Lung microvascular endothelial cell (primary cell): ENCODE measurements at places on chromosomes 1 and 21. TPM values are rescaled to one million over a fixed set of nuclear protein-coding genes. Genes with fewer than 3 reads are reported as not detected.

GRCh38 chr1:228081578-228082213, 812 bp upstream of the ARF1 start:
- no peak for DNase-seq

RBP7 gene
- total RNA-seq, result 0.22 TPM in 1 of 2 replicates, not detected in the other

DNA sequence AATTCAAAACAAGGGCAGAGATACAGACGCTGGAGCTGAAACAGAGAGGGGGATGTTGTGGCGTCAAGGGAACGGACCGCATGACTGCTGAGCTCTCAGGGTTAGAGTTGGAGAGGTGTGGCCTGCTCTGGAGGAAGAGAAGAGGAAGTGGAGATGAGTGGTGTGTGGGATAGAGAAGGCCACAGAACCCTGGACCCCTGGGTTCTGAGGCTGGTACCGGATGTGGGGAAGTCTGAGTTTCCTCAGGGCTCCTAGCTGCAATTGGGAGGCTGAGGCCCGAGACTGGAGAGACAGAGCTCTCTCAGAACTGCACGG, 1.8 kb downstream of the BCAN start:
- DNase-seq, result no peak

KLHDC8A gene
- not detected in 2 replicates for total RNA-seq

DNA sequence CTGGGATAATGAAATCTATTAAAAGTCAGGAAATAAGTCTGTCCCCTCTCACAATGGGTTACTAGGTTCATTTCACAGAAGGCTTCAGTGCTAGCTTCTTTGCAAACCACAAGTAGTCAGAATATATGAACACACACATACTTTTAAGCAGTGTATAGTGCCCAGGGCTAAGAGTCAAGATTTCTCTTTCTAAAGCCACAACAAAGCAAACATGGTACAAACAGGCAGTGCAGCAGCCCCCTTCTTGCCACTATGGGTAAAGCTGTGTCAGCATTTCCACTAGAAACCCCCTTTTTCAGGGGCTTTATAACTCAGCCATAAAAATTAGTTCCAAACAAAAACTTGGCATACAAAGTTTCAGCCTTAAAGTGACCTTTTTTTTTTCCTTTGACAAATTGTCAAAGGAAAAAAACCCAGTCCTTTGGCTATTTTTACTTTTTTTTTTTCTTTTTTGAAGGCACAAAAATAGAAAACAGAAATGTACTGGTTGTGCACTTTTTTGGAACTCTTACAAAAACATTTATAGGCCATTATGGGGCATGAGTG, 315.4 kb downstream of the LMO4 start:
- no peak for DNase-seq

- no peak for DNase-seq
These were observed 191.8 kb downstream of the SLC35F3 start for GRCh38 chr1:234096161-234096770.

- DNase-seq, result no peak
These were observed 12.1 kb downstream of the MCL1 start for GRCh38 chr1:150567341-150567716.

GRCh38 chr1:87194271-87194774, 134.4 kb upstream of the LMO4 start:
- DNase-seq, result no peak

- DNase-seq, result no peak
These were observed 17.7 kb downstream of the PTPRC start for GRCh38 chr1:198656500-198656932.

GRCh38 chr1:192993426-192994085, 65.6 kb downstream of the UCHL5 start:
- no peak for DNase-seq

C1orf56 gene
- total RNA-seq, result 0.79 and 0.87 TPM in 2 replicates

DNA sequence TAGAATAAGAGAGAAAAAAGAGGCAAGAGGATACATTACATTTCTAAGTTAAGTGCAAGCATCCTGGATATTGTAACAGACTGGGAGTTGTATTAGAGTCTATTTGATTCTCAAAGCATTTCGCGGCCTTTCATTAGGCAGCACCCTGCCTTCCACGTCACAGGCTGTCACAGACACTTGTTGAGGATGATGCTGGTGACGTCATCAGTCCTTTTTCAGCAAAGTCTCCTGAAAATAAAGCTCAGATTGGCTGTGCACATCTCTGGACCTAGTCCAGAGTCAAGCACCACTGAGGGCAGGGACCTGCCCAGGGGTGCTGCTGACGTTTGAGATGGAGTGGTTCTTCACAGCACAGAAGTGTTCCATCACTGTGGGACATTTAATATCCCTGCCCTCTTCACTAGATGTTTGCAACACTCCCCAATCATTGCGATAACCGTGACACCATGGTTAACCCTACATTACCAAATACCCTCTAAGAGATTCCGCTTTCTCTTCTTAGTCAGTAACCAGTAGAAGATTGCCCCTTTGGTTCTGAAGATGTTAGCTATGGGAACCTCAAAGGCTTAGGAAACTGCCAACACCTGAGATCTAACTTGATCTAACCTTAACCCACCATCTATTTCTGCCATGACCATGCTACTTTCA, 72.7 kb upstream of the F3 start:
- DNase-seq, result no peak

- no peak for DNase-seq
These were observed 11.8 kb downstream of the CHIT1 start for GRCh38 chr1:203217668-203218067.

OLFML2B gene
- 0.22 TPM in 1 of 2 replicates, not detected in the other for total RNA-seq

DNA sequence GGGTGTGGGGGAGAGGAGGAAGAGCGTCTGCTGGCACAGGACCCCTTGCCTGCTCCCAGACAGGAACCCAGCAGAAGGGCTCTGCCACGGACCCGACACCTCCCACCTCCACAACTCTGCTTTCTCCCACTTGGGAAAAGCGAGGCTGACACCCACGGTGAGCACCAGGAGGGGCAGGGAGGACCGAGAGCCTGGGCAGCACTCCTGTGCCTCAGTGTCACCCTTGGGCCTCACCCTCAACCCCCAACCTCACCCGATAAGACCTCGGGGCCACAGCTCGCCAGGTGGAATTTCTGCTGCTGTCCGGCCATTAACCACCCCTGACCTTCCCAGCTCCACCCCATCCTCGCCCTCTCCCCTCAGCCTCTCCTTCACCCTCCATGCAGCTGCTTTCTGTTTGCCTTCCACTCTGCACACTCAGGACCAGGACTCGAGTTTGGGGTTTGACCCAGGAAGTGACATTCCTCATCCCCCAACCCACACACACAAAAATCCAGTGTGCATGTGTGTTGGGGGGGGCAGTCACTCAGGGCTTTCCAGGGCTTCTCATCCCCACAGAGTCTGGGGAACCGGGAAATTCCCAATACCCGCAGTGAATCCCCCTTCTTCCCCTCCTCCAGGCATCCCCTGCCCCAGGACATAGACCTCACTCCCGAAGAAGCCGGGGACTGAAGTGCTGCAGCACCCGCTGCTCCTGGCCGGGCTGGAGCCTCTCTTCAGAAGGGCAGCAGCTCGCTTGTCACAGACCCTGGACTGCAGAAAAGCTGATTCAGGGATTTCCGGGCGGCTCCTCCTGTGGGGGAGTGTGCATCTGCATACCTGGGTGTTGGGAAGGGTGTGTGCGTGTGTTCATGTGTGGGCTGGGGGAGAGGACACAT, 65.8 kb downstream of the SYT2 start:
- no peak for DNase-seq

DNA sequence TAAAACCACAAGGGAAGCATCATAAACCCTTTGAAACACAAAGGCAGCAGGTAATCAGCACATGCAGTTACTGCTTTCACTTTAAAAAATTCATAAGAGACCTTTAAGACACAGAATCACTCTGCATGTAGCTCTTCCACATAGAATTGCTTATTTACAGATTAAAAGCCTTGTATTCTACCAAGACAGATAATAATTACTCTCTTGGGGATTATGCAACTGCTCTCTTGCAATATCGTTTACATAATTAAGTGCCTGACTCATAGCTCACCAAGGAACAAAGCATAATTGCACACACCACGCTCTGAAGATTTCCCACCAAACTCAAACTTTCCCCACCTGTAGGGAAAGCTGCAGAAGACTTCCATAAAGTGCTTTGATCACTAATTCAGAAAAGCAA, 87.9 kb downstream of the VAV3 start:
- no peak for DNase-seq

DNA sequence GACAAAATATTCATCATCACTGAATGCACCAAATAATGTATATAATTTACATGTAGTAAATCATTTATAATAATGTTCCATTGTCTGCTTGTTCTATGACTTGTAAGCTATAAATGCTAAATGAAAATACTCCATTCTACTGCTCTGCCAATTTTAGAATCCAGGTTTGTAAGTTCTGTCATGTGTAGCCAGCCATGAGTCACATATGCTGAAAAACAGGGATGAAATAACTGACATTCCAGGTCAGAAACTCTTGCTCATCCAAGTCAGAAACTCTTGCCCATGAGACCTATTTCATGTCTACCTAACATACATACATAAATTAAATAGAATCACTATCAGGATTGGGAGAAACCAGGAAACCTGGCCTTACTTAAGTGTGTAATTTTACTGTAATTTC, 95.6 kb downstream of the ASH1L start:
- peak; percentile 78 for DNase-seq

- DNase-seq, result no peak
These were observed 175.9 kb downstream of the LHX8 start for GRCh38 chr1:75310067-75310466.

DNA sequence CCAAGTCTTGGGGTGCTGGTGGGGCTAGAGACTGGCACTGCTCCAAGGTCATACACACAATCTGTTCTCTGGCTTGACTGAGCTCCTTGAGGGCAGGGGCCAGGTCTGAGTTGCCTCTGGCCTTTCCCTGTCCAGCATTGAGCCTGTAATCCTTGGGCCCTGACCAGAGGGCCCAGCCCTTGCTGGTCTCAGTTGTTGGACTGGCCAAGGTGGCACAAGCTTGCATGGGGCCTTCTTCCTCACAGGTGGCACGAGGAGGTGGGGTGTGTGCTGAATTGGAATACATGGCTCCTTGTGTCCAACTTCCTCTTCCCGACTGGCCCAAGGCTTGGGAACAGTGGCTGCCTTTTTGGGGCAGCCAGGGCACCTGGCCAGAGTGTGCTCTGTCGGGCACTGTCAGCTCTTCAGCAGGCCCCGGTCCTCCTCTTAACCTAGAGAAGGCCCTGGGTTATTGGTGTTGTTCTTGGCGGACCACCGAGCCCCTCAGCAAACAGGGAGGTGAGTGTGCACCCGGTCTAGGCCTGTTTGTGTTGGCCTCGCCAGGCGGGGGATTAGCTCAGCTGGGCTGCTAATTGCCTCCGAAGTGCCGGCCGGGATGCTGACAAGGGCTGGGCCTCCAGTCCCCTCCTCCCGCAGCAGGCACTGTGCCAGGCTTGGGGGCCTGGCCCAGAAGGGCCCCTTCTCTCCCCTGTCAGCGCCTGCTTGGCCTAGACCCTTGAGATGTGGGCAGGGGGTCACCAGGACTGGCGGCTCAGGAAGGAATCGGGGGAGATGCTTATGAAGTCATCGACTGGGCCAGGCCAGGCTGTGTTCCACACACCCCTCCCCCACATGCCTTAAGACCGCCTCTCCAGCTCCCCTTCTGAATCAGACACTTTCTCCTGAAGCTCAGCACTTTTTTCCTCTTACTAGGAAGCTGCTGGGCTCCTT, 28.5 kb downstream of the WNT4 start:
- peak; percentile 76 for DNase-seq

DNA sequence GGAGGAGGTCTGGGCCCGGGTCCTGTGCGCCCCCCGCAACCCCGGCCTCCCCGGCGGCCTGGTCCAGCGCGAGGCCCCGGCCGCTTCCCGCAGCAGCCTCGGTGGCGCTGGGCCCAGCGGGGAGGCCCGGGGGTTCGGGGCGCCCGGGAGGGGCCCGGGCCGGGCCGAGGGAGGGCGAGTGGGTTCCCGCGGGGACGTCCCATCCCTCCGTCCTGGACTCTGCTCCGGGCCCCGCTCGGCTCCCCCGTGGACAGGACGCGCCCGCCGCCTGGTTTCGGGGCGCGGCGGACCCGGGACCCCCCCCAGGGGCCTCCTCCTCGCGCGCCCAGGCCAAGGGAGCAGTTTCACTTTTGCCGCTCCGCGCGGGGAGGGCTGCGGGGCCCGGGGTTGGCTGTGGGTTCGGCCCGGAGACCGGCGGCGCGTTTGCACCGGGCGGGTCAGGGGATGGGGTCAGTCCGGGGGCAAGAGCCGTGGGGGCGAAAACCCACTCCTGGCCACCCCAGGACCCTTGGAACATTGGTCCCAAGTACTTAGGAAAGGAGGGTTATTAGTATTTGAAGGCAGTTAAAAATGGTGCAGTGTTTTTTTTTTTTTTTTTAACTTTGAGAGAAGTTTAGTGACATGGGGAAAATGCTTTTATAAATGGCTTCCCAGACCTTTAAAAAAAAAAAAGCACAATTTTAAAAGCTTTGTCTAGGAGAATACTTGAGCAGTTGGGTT, 677 bp downstream of the AGPAT3 start:
- DNase-seq, result peak; percentile 61

GSTM5 gene
- total RNA-seq, result under 0.01 TPM in 1 of 2 replicates, not detected in the other

DNA sequence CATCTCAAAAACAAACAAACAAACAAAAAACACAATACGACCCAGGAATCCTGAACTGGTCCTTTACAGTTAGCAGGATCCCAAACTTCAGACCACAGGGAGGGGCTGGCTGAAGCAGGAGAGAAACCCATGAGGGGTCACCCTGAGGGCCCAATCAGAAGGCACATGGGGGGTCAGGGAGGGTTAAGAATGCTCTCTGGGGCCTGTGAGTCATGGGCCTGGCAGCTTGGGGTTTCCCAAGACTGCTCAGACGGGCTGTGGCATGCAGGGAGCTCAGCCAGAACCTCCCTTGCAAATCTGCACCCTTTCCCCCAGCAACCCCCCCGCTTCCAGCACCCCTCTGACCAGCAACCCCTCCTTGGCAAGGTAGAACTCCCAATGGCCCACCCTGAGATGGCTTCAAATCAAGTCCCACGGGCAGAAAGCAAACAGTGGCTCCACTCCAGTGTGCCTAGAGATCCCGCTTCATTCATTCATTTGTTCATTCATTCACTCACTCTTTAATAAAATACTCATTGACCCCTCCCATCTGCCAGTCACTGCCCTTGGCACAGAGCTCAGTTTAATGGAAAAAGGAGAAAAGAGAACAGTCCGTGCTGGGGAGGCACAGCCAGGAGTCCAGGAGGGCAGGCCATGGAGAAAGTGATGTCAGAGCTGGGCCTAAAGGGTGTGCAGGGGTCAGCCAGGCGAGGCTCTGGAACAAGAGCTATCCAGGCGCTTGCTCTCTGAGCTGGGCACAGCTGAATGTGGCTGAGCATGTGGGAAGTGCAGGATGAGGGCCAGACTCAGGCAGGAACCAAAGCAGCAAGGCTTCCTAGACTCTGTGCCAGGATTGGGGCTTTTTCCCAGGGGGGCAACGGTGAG, 8.2 kb downstream of the UQCRHL start:
- DNase-seq, result peak; percentile 92

TEKT2 gene
- total RNA-seq, result 0.20 and 0.22 TPM in 2 replicates

CTNNBIP1 gene
- total RNA-seq, result 23.4 and 35.3 TPM in 2 replicates

GRCh38 chr1:42210421-42211133, 46.0 kb upstream of the GUCA2A start:
- peak; percentile 39 for DNase-seq
